ENCODE measurements at places on chromosomes 13 and 19.

GRCh38 chr19:45177817-45178261, at the start of gene TRAPPC6A:
Gene TRAPPC6A, minus strand, starts transcription at chr19:45178237. Its CDS starts 19 bp downstream, at chr19:45178218.
- no peak for DNase-seq

GRCh38 chr13:49935171-49936074, 717 bp downstream of the SPRYD7 start:
- DNase-seq = peak; percentile 7

- DNase-seq = no peak
These were observed 26.8 kb downstream of the SKA3 start for GRCh38 chr13:21149568-21149967.

- peak; percentile 100 for DNase-seq
These were observed at the start of gene ILF3 for GRCh38 chr19:10653732-10654609. Gene ILF3, plus strand, starts transcription at chr19:10654346. Its CDS starts 16,260 bp downstream, at chr19:10670606.

- DNase-seq = no peak
These were observed 15.7 kb downstream of the CAB39L start for GRCh38 chr13:49428041-49428763.

- DNase-seq = peak; percentile 44
These were observed 5.1 kb upstream of the KRTDAP start for GRCh38 chr19:35495107-35496064.

DNA sequence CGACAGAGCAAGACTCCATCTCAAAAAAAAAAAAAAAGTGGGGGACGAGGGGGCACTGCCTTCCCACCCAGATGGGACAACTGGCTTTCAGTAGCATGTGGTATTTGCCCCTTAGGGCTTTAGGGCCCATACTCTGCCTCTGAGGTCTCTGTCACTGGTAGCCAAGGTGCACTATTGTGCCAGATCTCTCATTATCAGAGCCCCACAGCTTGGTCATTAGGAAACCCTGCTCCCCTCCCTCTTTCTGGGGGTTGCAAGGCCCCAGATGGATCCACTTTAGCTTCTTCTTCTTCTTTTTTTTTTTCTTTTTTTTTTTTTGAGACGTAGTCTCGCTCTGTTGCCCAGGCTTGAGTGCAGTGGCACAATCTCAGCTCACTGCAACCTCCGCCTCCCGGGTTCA, 11.2 kb upstream of the ZNF358 start:
- DNase-seq = no peak

DNA sequence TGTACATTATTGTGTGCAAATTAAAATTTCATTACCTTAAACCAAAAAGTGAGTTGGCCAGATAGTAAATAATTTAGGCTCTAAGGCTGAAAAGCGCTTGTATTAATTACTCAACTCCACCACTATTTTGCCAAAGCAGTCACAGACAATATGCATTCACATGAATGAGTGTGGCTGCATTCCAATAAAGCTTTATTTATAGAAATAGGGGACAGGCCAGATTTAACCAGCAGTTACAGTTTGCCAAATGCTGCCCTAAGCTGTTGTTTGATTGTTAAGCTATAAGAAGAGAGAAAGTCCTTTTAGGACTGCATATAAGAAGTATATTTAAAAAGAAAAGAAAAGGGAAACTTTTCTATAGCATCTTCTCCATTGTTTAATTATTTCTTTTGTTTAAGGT, 342.6 kb downstream of the ITGBL1 start:
- DNase-seq = no peak

GRCh38 chr13:41499452-41499851, 42.1 kb downstream of the RGCC start:
- no peak for DNase-seq

DNA sequence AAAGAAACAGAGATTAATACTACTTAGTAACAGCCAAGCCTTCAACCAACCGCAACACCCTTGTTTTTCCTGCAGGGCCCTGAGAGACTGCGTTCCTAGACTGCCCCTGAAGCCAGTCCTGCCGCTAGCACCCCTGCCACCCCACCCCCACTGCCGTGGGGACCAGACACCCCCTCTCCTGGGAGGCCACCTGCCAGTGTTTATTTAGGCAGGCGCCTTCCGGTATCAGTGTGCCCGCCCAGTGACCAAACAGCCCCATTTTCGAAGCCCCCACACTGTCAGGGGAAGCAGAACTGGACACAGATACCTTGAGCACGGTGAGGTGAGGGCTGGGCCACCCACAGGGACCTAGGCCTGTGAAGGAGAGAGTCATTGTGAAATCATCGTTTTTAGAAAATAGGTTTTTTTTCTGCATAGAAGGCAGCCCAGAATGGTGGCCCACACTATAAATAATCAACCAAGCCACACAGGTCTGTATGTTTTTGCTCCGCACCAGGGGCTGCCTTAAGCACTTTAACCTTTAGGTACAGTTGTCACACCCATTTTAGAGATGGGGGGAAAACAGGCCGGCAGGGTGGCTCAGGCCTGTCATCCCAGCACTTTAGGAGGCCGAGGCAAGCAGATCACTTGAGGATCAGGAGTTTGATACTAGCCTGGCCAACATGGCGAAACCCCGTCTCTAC, 3.5 kb upstream of the TLE5 start:
- no peak for DNase-seq

- no peak for DNase-seq
These were observed 7.3 kb downstream of the IFNL3 start for GRCh38 chr19:39237200-39238184.

- DNase-seq = no peak
These were observed 134.7 kb downstream of the MIPEP start for GRCh38 chr13:23754506-23754905.

DNA sequence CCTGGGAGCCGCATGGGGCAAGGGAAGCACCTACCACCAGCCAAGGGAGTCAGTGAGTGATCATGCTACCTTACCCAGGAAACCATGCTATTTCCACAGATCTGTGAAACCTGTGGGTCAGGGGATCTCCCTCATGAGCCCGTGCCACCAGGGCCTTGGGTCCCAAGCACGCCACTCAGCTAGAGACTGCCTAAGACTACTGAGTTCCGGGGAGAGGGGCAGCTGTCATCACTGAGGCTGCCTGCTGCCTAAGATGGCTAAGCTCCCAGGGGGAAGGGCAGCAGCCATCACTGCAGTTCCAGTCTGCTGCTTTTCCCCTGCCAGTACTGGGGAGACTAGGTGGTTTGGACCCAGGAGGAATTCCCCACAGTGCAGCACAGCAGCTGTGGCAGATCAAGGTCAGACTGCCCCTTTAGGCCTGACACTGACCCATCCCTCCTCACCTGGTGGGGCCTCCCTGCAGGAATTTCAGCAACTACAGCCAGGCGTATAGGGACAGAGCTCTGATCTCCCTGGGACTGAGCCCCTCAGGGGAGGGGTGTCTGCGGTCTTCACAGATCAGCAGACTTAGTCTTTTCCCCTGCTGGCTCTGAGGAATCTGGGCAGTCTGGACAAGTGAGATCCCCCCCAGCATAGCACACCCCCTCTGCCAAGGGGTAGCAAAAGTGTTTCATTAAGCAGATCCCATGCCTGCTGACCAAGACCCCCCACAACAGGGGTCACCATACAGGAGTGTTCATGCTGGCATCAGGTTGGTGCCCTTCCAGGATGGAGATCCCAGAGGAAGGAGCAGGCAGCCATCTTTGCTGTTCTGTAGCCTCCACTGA, 26.9 kb downstream of the VSTM2B start:
- DNase-seq = no peak

DNA sequence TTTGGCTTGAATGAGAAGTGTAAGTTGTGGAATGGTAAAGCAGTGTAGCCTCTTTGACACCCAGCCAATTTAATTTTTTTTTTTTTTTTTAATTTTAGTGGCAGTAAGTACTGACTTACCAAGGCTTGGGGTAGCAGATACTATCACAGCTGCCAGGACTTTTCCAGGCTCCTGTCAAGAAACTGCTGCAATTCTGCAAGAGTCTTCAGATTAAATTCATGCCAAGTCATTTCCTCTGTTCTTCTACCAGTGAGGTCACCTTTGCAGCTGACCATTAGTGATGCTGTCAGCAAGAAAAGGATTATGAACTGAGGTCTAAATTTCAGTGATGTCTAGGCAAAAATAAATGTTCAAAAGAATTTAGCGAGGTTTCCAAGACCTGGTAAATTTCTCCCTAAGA, 91.2 kb downstream of the GGACT start:
- DNase-seq = no peak

GRCh38 chr13:91652404-91653301, 254.2 kb downstream of the GPC5 start:
- no peak for DNase-seq

DNA sequence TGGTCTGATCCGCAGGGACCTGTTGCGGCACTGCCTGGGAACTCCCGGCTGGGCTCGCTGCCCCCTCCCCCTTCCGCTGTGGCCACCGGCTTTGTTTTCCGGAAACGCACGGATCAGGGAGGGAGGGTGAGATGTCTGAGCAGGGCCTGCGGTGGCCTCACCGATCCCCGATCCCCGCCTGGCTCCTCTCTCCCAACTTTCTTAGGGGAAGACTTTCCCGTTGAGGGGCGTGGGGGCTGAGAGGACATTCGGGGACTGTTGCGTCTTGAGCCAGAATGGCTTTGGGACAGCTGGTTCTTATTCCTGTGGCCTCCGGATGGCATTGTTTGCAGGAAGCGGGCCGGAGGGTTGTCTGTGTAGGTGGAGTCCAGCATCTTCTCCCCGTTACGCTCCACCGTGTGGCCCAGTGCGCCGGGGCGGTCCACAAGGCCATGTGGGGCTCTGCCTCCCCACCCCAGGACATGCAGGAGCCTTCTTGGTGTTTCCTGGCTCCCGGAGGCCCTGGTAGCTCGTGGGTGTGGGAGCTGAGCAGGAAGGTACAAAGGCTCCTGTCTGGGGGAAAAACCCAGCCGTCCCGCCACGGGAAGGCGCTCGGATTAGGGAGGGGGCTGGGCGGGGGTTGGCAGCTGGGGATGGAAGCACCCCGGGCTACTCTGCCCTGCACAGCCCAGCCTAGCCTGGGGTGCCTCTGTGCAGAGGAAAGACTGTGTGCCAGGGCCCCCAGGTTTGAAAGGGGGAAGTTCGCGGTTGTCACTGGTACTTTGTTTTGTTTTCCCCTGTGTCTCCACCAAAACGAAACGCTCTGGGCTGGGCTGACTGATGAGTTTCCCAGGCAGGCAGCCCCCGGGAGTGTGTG, 1.3 kb downstream of the CSNK1G2 start:
- DNase-seq = peak; percentile 50

DNA sequence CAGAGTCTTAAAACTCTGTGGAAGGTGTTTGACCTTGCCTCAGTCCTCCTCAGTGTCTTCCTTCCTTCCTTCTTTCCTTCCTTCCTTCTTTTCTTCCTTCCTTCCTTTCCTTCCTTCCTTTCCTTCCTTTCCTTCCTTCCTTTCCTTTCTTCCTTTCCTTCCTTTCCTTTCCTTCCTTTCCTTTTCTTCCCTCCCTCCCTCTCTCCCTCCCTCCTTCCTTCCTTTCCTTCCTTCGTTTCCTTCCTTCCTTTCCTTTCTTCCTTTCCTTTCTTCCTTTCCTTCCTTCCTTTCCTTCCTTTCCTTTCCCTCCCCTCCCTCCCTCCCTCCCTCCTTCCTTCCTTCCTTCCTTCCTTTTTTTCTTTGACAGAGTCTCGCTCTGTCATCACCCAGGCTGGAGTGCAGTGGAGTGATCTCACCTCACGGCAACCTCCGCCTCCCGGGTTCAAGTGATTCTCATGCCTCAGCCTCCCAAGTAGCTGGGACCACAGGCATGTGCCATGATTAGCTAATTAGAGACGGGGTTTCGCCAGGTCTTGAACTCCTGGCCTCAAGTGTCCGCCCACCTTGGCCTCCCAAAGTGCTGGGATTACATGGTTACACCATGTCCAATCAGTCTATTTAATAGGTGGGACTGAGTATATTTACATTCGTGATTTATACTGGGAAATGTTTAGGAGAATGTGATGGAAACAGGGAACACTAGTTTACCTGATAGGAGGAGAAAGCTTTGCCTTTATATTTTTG, 16.3 kb downstream of the ZNF507 start:
- DNase-seq = no peak

GRCh38 chr19:32813862-32814425, 55.6 kb downstream of the SLC7A9 start:
- no peak for DNase-seq

DNA sequence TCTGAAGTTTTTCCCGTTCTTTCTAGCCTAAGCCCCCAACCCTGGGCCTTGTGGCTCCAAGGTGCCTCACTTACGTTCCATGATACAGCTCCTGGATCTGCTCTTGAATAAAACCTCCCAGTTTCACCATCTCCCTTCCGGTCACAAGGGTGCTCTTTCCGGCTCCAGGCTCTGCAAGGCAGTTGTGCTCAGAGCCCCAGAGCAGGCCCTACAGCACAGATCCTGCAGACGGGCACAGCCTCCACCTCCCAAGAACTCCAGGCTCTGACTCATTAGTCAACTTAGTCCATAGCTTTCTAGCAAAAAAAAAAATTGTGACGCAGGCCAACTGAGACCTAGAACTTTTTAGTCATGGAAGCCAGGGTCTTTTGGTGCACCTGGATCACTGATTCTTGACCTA, 33.9 kb upstream of the SLC7A10 start:
- DNase-seq = no peak

GRCh38 chr19:456547-457110, 4.2 kb downstream of the SHC2 start:
- no peak for DNase-seq

DNA sequence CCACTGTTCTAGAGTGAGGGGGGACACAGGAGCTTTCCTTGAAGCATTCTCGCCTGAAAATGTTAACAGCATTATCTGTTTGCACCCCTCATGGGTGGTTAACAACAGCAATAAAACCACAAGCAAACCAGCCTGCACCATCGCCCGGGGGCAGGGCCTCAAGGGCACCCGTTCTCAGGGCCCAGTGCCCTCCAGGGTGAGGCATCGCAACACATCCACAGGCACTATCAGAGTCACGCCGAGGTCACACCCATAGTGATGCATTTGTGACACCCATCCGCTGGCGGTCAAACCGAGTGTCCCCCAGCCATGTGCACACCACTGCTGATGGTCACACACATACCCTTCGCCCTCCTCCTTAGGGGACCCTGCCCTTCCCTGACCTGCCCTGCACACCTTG, 4.6 kb downstream of the FUT5 start:
- DNase-seq = no peak
